ENCODE measurements at places on chromosomes 3 and 15. TPM values are rescaled to one million over a fixed set of nuclear protein-coding genes. Genes with fewer than 3 reads are reported as not detected.

GRCh38 chr15:91200101-91200754 lies 100.2 kb downstream of the SV2B start:
- no peak for DNase-seq

- no peak for DNase-seq
Observed at GRCh38 chr3:194476784-194477183, 10.0 kb downstream of the ATP13A3 start.

- no peak for DNase-seq
Observed at GRCh38 chr3:161224786-161225185, 3.7 kb downstream of the NMD3 start.

The ARRDC4 gene
- total RNA-seq = 0.10 TPM

The NMNAT3 gene
- total RNA-seq = not detected
